ENCODE measurements at places on chromosomes 7 and 10.

- H3K27me3 ChIP-seq = no peaks in the 10 kb centered on the region
- no peak overlapping the region for H3K27ac ChIP-seq
- peaks cover 2% of the 10 kb centered on the region for H3K36me3 ChIP-seq
- H3K4me1 ChIP-seq = no peaks in the 10 kb centered on the region
- no peak for DNase-seq
Observed at GRCh38 chr10:108696792-108697477, 1226.4 kb downstream of the XPNPEP1 start.

GRCh38 chr7:85850381-85850780, 663.5 kb upstream of the SEMA3D start:
- no peaks in the 10 kb centered on the region for H3K4me1 ChIP-seq
- no peak overlapping the region for H3K4me3 ChIP-seq
- H3K36me3 ChIP-seq = no peaks in the 10 kb centered on the region

DNA sequence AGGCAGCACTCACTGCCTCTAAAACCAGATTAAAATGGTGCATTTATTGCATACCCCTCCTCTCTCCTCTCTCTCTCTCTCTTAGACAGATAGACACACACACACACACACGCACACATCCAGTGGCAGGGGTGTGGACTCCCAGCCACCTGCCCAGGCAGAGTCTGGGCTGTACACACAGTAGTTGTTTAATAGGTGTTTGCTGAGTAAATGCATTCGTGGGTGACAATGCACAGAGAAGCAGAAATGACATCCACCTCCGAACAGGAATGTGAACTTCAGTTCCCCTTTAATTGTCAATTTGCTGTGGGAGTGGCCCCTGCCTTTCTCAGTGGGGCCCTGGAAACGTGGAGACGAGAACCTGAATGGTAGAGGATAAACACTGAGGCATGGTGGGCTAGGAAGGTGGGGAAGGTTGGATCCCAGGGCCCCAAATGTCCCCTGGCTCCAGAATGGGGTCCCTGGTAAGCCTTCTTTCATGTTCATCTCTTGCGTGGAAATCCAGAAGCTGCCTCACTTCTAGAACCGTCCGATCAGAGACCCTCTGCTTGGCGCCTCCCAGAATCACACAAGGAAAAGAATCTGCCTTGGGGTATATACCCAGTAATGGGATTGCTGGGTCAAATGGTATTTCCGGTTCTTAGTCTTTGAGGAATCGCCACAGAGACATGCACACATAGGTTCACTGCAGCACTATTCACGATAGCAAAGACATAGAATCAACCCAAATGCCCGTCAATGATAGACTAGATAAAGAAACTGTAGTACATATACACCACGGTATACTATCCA, 58.5 kb upstream of the ECHDC3 start:
- no peaks in the 10 kb centered on the region for H3K36me3 ChIP-seq
- no peak for DNase-seq
- H3K27me3 ChIP-seq = no peaks in the 10 kb centered on the region
- H3K4me1 ChIP-seq = peaks cover 59% of the 10 kb centered on the region
- peak overlapping the region; percentile 78 for H3K4me3 ChIP-seq
- peak overlapping the region; percentile 99 for H3K27ac ChIP-seq

DNA sequence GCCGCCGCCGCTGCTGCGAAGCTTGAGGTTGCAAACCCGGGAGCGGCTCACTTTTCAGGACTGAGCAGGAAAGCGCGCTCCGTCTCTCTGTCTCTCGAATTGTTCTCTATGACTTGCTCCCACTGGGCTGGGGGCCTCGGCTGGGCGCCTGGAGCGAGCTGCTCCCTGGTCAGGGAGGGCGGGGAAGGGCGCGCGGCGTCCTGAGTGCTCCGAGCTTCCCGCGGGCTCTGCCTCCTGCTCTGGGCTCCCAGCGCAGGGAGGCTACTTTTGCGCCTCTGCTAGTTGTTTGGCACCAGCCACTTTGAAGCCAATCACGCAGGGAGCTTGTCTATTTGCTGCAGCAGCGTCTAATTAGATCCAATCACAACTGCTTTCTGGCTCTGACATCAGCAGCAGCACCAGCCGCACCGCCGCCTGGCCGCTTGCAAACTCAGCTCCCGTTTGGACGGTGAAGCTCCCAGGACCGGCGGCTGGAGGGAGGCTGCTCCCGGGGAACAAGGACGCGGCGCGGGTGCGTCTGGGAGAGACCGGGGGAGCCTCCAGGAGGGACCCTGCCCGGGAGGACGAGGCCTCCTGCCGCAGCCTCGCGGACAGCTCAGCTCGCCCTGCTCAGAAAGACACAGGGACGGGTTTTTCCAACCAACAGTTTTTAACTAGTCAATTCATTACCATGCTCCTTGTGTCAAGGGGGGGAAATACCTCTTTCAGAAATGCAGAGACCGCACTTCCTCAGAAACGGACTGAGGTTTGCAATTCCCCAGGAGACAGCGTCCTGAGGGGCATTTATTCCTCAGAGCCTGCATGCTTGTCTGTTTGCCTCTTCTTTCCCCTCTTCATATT, at the start of gene ADARB2:
Gene ADARB2, minus strand, starts transcription at position 304 of the 840 bp plus-strand sequence.
- peaks cover 90% of the 10 kb centered on the region for H3K27me3 ChIP-seq
- no peak within 1 kb of the TSS for H3K27ac ChIP-seq
- no peak for DNase-seq
- no peaks in the 10 kb centered on the region for H3K36me3 ChIP-seq
- H3K4me1 ChIP-seq = no peaks in the 10 kb centered on the region

GRCh38 chr10:59064080-59064692, 112.3 kb upstream of the PHYHIPL start:
- no peaks in the 10 kb centered on the region for H3K36me3 ChIP-seq
- H3K4me3 ChIP-seq = no peak overlapping the region
- H3K27ac ChIP-seq = no peak overlapping the region

- H3K4me3 ChIP-seq = no peak overlapping the region
- H3K27ac ChIP-seq = no peak overlapping the region
- H3K27me3 ChIP-seq = no peaks in the 10 kb centered on the region
- DNase-seq = no peak
Observed at GRCh38 chr10:126538439-126539135, 131.9 kb downstream of the C10orf90 start.

DNA sequence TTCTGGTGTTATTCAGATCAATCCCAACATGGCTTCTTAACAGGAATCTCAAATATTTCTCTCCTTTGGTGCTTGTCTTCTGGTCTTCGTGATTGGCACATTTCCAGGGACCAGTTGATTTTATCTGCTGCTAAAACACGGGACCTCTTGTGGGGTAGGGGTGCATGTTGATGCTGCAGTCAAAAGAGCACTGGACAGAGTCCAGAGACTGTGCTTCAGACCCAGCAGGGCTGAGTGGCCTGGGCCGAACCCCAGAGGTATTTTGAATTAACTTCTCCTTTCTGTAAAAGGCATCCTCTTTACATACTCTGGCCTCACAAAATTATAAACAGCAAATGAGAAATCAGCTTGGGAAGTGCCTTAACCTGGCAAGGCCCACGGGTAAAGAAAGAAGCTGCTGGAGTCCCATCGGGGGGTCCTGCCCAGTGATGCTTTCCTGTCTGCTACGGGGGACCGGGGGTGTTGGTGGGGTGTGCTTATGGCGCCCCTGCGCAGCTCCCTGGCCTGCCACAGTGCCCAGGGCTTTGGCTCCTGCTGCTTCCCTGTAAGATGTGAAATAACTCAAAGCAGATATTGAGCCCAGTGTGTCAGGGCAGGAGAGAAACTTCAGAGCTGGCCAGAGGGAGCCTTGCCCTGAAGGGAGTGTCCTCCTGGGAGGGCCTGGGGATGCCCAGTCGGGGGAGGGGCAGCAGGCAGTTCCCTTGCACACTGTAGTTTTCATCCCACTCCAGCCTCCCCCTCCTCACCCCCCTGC, 230.5 kb downstream of the TCF7L2 start:
- no peaks in the 10 kb centered on the region for H3K27me3 ChIP-seq
- H3K36me3 ChIP-seq = no peaks in the 10 kb centered on the region
- H3K4me3 ChIP-seq = no peak overlapping the region
- no peak overlapping the region for H3K27ac ChIP-seq
- DNase-seq = no peak

DNA sequence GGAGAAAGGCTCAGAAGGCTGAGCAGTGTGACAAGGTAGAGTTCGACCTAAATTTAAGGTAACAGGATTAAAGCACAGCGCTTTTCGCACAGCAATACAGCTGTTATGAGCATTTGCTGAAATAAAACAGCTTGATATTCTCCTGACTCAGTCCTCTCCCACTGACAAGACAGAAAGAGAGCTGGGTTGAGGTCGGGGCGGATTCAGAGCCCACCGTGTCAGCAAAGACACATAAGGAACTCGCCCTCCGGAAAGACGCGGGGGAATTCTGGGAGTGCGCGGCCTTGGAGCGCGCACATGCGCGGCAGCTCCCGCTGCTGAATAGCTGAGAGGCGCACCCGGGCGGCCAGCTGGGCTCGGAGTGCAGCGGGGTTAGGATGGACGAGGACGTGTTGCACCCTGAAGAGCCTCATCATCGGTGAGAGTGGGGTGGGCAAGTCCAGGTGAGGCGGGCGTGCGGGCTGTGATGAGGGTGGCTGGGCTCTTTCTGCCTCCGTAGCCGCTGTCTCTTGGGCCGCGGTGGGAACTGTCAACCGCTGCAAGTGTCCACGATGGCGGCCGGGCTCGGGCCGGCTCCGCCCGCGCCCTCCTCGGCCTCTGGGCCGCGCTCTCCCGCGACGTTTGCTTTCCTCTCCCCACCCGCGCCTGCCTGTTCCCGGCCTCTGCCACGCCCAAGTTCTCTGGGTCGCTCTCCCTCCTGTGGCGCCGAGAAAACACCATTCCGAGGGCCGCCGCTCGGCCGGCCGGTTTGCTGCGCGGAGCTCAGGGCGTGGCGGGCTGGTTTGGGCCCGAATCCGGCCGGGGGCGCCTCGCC, 120.6 kb downstream of the LYZL1 start:
- H3K27ac ChIP-seq = peak overlapping the region; percentile 91
- peaks cover 25% of the 10 kb centered on the region for H3K4me1 ChIP-seq
- H3K36me3 ChIP-seq = peaks cover 1% of the 10 kb centered on the region
- no peaks in the 10 kb centered on the region for H3K27me3 ChIP-seq
- DNase-seq = peak; percentile 47
- peak overlapping the region; percentile 94 for H3K4me3 ChIP-seq

DNA sequence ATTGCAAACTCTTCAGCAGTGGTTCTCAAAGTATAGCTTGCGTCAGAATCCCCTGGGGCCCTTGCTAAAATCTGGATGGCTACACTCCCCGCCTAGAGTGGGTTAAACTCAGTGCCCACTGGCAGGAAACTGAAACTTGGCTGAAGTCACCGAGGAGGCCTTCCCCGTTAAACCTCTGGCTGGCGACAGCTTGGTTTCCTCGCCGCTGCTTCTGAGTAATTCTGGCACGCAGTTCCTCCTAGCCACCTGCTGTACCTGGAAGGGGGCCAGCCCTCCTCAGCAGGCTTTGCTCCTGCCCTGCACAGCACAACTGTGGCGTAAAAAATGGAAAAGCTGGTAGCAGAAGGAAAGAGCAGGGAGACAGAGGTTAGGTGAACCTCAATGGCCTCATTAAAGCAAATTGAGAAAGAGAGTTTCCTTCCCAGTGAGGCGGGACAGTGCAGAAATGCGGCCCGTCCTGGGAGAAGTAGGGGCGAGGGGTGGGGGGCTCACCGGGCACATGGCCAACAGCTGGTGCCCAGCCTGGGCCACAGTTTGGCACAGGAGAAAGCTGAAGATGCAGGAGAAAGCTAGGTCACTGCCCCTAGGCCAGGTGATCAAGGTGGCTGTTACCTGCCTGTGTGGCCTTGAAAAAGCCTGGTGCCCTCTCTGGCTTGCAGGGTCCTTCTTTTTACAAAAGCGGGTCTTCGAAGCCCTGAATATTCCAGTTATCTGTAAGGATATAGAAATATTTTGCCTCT, 46.6 kb downstream of the ALOX5 start:
- H3K36me3 ChIP-seq = no peaks in the 10 kb centered on the region
- peaks cover 40% of the 10 kb centered on the region for H3K4me1 ChIP-seq
- no peaks in the 10 kb centered on the region for H3K27me3 ChIP-seq
- H3K27ac ChIP-seq = peak overlapping the region; percentile 96
- peak overlapping the region; percentile 93 for H3K4me3 ChIP-seq

DNA sequence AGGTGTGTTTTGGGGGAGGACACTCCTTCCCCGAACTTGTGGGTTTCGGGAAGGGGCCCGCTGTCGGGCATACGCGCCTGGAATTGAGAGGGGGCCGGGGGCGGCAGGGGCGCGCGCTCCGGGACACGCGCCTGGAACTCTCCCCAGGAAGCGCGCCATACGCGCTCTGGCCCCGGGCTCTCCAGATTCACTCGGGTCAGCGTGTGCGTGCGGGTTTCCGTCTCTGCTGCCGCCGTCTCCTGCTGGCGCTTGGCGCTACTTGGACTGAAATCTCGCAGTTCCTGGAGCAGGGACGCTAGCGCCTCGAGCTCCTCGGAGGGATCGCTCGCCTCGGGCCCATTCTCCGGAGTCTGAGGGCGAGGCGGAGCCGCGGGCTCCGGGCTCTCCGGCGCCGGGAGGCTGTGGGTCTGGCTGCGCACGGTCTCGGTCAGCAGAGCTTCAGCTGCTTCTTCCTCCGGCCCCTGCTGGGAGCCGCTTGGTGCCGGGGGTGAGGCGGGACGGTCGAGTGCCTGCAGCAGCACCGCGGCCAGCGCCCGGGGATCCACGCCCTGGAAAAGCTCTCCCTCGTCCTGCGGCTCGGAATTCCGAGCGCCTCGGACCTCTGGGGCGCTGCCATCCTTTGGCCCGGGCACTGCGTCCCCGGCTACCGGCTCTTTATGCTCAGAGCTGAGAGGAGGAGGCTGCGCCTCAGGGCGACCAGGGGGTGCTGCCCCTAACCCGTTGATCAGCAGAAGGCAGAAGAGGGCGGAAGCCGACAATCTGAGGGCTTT, 1.1 kb downstream of the VGF start:
- peaks cover 67% of the 10 kb centered on the region for H3K27me3 ChIP-seq
- H3K27ac ChIP-seq = no peak overlapping the region
- H3K36me3 ChIP-seq = peaks cover 5% of the 10 kb centered on the region
- no peak for DNase-seq
- H3K4me3 ChIP-seq = no peak overlapping the region

DNA sequence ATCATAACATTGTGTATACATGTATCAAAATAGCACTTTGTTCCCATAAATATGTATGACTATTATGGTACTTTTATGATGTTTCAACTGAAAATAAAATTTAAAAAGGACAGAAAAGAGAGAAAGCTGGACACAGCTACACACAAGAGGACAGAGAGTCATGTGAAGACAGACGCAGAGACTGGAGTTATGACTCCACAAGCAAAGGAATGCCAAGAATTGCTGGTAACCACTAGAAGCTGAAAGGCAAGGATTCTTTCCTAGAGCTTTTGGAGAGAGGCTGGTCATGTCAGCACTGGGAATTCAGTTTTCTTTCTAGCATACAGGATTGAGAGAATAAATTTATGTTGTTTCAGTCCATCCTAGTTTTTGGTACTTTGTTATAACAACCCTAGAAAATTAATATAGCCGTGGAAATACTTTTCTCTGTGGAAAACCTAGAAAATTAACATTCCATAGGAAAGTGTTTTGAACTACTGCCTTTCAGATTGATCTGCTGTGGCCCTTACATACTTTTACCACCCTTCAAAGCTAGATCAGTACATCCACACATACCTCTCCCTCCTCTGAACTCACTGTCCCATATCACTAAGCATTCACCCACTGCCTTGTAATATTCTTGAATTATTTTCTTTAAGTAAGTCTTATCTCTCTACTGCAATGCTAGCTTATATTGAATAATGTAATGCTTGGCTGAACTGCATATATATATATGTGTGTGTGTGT, 575.3 kb downstream of the IPMK start:
- no peak overlapping the region for H3K27ac ChIP-seq
- no peak for DNase-seq
- H3K4me3 ChIP-seq = no peak overlapping the region
- no peaks in the 10 kb centered on the region for H3K27me3 ChIP-seq
- no peaks in the 10 kb centered on the region for H3K4me1 ChIP-seq

GRCh38 chr10:29869593-29869992, 189.8 kb downstream of the JCAD start:
- peaks cover 4% of the 10 kb centered on the region for H3K27me3 ChIP-seq
- no peak for DNase-seq
- H3K36me3 ChIP-seq = no peaks in the 10 kb centered on the region
- no peak overlapping the region for H3K4me3 ChIP-seq

Measured in activated naive CD8-positive, alpha-beta T cell treated with anti-CD3 and anti-CD28 coated beads for 36 hours (primary cell).